ENCODE measurements at places on chromosomes 2 and 18.

DNA sequence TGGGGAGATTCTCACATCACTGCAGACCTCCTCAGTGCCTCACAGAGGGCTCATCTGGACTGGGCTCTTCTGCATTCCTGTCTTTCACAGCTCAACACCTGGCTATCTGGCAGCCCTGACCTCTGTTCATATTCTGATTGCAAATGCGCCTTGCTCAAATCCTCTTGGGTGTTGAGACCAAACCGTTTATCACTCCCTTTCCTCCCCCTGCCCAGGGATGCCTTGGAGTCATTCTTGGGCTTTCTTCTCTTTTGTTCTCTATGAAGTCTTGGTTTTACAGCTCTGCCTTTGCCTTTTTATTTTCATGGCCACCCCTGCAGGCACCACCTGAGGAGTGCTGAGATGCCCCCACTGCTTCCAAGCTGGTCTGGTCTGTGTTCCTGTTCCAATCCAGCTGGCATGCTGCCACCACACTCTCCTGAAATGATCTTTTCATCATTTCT lies 26.3 kb downstream of the TUBB6 start:
- DNase-seq: no peak

DNA sequence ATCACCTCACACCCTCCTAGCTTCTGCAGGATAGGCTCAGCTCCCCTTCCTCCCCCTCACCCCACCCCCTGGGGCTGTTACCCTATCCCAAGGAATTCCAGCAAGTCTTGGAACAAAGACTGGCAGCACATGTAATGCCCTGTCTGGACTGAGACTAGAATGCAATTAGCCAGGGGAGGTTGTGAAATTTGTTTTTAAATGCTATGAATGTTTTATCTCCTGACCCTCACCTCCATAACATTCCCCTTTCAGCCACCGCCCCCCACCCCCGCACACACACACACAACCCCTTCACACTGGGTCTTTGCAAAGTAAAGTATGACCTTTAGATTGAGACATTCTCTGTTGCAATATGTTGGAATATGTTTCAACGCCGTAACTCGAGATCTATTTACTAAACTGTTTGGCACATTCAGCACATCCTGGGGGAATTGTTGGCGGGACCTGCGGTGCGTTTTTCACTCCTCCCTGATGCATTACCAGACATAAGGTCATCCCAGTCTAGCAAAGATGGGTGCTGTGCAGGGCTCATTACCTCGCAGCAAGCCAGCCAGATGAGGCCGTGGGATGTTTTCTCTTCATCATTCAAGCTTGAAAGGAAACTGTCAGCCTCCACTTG lies 290.7 kb upstream of the SLC14A2 start:
- no peak for DNase-seq

DNA sequence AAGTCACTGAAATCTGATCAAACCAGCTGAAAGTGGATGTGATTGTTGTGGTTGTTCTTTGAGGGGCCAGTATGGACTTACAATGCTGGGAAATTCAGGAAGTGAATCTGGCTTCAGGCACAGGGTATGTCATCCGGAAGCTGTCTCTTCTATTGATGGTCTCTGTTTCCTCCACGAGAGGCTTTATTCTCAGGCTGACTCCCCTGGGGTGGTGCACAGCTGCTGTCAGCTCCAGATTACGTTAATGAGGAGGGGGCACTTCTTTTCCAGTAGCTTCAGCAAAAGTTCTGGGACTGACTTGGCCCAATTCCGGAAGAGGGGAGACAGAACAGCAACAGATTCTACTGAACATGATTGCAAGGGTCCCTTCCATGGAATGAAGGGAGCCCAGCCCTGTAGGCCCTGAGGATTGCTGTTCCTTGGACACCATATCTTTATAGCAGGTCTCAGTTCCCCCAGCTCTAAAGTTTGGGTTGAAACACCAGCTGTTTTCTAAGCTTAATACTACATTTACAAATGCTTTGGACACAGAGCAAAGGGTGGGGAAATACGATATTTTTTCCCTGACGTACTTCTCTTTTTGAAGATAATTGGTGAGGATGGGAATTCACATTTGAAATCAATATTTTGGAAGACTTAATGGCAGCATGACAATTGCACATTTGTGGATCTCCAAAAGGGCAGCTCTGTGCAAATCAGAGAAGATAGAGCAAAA lies 400.9 kb downstream of the TSN start:
- no peak for DNase-seq

DNA sequence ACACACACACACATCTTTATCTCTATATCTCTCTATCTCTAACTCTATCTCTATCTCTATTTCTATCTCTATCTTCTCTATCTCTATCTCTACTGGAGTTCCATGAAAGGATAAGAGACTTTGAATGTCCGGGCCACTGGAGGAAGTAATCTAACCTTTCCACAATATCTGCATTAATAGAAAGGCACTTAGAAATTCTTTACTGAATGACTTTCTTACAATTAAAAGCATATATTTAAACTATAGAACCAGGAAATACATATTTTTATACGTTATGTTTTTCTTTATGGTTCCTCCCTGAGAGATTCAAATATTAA lies 234.9 kb downstream of the TRIB2 start:
- no peak for DNase-seq

GRCh38 chr2:127293386-127293747 lies 577 bp downstream of the ERCC3 start:
- no peak for DNase-seq

DNA sequence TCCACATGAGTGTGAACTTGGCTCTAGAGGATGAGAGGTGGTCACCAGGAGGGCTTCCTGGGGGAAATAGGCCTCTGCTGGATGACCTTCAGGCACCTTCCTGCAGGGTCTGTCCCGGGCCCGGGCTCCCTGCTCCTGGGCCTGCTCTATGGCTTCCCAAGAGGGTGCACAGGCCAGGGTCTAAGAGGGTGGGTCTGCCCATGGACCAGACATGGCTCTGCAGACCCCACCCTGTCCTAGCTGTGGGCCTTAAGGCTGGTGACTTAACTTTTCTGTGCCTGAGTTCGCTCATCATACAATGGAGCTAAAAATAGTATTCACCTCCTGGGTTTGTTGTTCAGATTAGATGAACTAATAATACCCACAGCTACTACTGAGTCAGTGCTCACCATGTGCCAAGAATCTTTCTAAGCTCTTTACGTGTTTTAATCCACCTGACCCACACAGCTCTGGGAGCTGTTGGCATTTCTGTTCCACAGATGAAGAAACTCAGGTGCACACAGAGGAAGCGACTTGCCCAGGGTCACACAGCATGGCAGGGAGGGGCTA lies 14.4 kb downstream of the INHBB start:
- no peak for DNase-seq

- DNase-seq: no peak
These were observed 44.2 kb upstream of the FZD5 start for GRCh38 chr2:207813942-207814341.

DNA sequence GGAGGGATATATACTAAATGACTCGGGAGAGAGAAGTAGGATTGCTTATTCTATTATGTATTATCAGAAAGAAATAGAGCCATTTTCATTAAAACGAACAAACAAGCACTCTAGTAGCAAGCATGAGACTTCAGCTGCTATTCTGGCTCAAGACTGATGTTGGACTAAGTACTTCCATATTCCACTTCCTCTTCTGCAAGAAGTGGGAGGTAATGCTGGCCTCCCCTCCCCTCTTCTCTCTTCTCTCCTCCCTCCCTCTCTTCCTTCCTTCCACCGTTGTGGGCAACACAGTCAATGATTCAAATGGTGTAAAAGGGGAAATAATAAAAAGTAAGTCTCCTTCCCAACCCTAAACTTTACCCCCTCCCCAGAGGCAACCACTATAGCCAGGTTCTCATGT lies 62.6 kb downstream of the EMX1 start:
- DNase-seq: no peak

DNA sequence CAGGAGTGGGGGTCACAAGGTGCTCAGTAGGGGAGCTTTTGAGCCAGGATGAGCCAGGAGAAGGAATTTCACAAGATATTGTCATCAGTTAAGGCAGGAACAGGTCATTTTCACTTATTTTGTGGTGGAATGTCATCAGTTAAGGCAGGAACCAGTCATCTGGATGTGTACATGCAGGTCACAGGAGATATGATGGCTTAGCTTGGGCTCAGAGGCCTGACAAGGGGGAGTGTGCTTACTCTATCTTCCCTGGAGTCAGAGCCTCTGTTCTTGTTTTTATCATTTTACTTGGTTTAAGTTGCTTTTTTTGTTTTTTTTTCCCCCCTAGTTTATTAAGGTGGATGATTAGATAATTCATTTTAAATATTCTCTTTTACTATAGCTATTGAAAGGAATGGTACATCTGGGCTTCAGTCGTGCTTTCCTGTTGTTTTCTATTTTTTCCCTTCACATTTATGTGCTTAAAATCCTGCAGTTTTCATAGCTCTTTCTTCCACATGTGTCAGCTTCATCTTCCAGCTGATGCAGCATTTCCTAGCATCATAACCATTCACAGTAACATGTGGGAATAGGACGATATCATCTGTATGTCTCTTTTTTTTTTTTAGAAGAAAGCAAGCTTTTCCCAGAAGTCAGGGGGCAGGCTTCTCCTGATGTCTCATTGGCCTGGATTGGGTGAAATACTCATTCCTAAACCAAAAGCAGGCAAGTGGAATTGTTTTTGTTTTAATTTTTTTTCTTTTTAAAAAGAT lies 15.4 kb downstream of the ZNF396 start:
- DNase-seq: no peak

DNA sequence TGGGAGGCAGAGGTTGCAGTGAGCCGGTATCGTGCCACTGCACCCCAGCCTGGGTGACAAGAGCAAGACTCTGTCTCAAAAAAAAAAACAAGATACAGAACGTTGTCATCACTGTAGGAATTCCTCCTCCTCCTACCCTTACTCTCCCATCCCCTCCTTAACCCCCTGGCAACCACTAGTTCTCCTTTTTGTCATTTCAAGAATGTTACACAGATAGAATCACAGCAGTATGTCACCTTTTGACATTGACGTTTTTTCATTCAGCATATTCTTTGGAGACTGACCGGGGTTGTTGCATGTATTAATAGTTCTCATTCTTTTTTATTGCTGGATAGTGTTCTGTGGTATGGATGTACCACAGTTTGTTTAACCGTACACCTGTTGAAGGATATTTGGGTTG lies 32.4 kb downstream of the TTLL4 start:
- DNase-seq: no peak

GRCh38 chr2:240131941-240132650 lies 4.0 kb downstream of the COPS9 start:
- DNase-seq: no peak

DNA sequence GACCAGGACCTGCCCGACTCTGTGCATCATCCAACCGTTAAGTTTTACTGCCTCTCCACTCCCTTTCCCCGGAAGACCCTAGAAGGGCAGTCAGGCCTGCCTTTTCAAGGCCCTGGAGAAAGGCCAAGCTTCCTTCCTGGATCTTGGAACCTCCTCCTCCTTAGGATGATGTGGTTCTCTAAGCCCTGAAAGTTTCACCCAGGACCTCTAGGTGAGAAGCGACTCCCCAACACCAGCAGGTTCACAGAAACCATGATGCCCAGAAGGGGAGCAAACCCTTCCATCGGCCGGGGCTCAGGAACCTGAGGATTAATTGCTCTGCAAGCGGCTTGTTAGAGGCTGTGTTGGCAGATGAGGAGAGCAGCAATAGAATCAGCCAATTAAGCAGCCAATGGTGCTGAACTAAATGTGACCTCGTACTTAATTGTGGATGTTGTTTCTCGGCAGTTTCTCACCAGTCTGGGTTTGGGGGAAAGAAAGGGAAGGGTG lies 94.2 kb upstream of the FZD7 start:
- no peak for DNase-seq

DNA sequence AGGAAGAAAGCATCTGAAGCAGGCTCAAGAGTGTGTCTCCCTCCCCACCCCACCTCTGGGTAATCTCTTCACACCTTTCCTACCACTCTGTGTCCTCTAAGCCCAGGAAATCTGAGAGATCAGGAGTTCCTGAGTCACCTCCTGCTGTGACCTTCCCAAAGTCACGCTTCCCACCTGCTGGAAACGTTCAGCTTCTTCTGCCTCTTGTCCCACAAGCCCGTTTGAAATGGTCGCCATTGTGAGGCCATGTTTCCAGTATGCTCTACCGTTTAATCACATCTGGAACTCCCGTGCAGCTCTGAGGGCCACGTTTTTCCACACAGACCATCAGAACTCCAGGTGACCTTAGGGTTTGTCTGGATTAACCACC lies 25.9 kb downstream of the GREB1 start:
- no peak for DNase-seq

DNA sequence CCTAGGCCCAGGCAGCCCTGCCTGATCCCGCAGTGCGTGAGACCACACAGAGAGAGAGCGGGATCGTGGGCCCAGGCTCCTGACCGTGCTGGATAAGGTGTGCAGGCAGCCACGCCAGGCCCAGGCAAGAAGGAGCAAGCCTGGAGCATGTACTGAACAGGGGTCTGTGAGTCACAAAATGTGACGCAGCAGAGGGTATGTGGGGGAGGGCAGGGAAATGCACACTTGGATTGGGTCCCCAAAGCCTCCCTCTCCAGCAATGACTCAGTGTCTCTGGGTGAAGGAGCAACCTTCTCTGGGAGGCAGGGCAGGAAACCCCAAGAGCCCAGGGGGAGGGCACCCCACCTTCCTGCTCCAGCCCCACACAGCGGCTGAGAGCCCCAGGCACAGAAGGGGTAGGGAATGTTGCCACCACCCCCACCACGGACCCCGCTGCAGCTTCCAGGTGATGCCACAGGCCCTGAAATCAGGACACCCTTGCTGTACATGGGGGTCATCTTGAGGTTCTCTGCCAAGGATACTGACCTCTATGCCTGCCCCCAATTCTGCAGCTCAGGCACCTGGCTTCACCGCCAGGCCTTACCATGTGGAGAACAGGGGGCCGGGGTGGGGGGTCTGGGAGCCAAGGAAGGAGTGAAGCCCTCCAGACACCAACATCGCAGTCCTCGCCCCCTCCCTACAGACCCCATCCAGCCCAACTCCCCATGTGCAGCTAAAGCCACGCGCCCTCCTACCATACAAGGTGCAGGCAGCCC lies 1.3 kb upstream of the GPC1 start:
- no peak for DNase-seq

DNA sequence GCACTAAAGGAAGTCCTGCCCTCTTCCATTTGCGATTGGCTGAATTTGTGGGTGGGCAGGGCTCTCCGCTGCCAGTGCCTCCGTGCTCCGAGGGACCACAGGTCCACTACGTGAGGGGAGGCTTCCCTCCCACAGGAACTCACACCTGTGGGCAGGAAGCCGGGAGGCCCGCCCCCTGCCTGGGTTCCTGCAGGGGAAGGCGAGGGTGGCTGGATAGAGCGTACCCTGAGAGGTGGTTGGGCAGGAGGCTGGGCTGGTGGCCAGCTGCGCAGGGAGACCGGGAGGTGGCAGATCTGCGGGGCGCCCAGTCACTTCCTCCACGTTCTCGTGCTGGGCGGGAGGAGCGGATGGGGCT lies 47.0 kb upstream of the PTH2R start:
- no peak for DNase-seq

Data from foreskin melanocyte (primary cell).